Gastroesophageal sphincter (tissue), 4 donors: ENCODE measurements at places on chromosomes 3 and 15.
A peak's percentile ranks its signal among the peaks of the same experiment; 100 is the strongest.

DNA sequence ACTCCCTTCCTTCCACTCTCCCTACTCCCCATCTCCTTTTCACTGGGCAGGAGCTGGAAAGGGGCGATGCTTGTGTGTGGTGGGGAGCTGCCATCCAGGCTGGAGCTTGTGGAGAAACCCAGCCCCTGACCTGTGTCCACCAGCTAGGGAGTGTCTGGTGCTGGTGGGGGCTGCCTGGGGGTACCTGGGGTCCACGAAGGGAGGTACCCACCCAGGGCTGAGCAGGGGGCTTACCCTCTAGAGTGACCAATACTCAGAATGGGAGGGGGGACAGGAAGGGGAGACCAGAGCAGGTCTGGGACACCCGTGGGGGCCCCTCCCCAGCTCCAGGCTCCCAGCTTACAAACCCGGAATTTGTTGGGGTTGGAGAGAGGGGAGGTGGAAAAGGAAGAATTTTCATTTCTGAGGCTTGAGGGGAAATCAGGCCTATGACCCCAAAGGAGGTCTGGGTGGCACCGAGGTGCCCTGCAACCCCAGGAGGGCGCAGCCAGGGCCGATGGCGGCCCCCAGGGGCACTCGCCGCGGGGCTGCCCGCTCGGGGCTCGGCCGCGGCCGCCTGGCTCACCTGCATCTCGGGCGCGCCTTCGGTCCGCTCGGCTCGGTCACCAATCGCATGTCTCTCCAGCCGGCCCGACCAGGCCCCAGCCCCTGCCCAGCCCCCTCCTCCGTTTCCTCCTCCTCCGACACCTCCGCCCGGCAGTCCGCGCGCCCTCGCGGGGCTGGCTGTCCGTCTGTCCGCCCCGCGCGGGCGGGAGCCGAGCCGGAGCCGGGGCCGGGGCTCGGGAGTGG, 773 bp downstream of the LINGO1 start:
- no peak for ATAC-seq

DNA sequence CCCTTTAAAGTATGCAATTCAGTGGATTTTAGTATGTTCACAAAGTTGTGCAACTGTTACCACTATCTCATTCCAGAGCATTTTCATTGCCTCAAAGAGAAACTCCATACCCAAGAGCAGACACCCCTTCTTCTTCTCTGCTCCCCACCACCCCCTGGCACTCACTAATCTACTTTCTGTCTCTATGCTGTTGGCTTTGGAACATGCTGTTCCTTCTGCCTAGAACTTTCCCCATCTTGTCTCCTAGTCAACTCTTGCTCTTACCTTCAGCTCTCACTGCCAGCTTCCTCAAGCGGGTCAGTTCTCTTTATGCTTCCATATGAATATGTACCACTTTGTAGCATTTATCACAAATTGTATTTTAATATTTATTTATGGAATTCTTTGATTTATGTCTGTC, 50.1 kb downstream of the TYRO3 start:
- no peak for ATAC-seq

- no peak for ATAC-seq
Measured at GRCh38 chr3:171807806-171808205, 2.5 kb downstream of the PLD1 start.

DNA sequence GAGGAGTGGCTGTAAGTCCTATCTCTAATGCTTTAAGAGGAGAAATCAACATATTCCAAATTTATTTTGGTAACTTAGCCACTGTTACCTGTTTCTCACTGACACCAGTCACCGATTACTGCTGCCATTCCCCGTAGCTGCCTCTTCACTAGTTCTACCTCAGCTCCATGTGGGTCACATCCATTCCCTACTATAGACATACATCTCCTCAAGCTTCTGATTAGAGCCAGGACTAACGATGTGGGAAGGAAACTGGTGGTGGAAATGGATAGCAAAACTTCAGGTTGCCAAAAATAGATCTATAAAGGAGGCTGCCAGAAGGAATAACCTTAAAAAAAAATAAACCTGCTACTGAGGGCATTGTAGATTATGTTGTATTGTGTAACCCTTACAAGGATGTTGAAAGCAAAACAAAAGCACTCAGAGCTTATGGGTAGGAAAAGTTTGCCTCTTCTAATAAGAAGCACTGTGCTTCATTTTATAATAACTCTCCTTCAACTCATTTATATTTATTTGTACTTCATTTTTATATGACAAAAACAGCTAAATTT, 56.0 kb downstream of the KAT2B start:
- no peak for ATAC-seq

GRCh38 chr15:66291816-66292570, 1.4 kb upstream of the DIS3L start:
- no peak for ATAC-seq

DNA sequence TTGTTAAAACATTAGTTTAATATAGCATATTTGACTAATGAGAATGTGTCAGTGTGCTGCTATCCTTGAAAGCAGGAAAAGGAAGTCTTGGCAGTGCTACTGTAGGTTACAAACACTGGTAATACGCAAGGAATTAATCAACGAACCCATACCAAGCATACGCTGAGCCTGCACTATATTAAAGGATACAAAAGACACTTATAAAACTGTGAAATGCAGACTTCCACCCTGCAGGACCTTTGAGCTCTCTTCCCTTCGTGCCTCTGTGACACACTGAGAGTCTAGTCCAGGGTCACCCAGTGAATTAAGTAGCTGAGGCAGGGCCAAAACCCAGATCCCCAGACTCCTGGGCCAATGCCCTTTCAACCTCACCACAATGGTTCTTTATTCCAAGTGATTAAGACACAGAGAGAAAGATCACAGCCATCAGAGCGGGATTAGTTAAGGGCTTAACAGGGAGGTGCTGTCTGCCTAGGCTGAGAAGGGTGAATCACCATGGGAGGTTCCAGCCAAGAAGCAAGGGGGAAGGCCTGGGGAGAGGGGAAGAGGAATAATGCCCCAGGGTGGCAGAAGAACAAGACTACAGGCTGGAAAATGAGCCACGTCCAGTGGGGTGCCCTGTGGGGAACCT, 6.8 kb downstream of the ANXA2 start:
- ATAC-seq, result peak; percentile 73

DNA sequence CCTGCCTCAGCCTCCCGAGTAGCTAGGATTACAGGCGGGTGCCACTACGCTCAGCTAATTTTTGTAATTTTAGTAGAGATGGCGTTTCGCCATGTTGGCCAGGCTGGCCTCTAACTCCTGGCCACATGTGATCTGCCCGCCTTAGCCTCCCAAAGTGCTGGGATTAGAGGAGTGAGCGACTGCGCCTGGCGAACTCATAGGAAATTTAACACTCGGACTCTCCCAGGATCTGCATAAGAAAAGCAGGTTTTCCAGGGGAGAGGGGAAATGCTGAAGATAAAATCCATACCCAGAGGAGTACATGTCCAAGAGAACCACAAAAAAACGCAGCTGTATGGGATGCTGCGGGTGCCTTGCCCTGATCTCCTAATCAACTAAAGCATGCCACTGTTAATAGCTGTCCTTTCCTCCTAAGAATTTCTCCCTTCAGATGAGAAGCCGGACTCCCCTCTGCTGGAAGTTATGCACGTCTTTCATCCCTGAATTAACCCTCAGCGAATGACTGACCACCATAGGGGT, 25.3 kb upstream of the TGFBR2 start:
- no peak for ATAC-seq

GRCh38 chr3:177474652-177475355, 277.5 kb upstream of the TBL1XR1 start:
- no peak for ATAC-seq

DNA sequence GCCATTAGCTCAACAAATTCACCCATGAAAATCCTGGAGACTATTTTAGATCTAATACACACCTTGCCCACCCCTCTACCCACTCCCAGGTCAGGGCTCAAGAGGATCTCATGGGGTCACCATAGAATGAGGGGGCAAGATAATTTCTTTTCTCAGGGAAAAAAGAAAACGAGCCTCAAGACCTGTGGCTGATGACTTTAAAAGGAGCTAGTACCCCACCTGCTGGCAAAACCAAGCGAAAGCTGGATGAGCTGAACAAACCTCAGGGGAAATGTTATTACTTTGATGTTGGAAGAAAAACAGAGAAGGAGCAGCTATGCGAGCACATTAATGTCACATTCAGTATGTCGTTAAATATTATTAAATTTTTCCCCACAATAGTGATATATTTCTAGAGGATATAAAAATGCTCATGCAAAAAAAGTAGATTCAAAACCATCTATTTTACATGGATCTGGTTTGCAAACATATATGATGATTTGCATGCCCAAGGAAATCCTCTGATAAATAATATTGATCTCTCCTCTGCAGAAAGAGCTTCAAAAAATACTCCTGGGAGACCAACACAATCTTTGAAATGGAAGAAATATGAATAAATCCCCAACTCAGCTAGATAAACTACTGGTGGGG, 37.7 kb downstream of the PLD1 start:
- ATAC-seq, result no peak

- no peak for ATAC-seq
Measured at GRCh38 chr3:62403765-62404164, 30.4 kb upstream of the FEZF2 start.

DNA sequence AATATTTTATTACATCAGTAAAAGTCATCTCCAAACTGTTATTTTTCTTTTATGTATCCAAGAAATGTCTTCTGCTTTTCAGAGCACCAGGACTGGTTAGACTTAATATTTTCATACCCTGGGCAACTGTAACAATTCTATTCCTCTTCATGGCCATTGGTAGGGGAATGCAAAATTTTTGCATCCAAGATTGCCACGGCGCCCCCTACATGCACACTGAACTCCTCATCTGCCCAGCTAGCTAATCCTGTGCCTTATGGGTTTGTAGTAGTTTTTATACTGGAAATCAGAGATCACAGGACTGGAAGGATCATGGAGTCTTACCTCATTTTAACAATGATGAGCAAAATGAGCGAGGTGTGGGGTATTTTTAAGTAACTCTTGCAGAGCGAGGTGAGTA, 74.2 kb downstream of the CRTC3 start:
- no peak for ATAC-seq

- no peak for ATAC-seq
Measured at GRCh38 chr3:112498914-112499711, at the start of gene BTLA. Gene BTLA, minus strand, starts transcription at chr3:112499472. Its CDS starts 114 bp downstream, at chr3:112499358.

DNA sequence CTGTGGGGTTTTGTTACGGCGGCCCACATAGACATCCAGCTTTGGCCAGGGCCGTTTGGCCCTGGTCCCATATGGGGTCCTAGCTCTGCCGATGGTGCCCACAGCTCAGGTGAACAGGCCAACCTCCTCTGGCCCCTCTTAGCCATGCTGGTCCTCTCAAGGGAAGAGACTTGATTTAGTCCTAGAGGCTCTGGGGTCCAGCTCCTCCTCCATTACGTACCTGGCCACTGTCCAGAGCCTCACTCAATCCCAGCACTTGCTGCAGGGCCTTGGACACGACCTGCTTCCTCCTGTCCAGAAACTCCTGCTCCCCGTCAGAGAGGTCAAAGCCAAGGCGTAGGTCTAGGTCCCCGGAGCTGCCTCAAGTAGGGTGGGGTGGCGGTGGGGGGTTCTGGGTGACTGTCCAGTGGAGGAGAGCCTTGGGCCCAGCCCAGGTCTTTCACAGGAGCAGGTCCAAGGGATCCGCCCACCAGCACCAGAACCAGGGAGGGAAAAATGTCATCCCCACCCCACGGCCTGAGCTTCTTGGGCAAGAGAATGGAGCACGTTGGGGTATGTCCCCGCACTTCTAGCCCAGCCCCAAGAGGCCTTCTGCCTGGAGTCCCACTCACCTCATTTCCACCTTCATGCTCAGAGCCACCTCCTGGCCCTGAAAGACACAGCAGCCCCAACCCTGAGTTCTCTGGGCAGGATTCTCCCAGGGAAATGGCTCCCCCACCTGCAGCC, 6.8 kb downstream of the PLA2G4F start:
- ATAC-seq, result no peak

DNA sequence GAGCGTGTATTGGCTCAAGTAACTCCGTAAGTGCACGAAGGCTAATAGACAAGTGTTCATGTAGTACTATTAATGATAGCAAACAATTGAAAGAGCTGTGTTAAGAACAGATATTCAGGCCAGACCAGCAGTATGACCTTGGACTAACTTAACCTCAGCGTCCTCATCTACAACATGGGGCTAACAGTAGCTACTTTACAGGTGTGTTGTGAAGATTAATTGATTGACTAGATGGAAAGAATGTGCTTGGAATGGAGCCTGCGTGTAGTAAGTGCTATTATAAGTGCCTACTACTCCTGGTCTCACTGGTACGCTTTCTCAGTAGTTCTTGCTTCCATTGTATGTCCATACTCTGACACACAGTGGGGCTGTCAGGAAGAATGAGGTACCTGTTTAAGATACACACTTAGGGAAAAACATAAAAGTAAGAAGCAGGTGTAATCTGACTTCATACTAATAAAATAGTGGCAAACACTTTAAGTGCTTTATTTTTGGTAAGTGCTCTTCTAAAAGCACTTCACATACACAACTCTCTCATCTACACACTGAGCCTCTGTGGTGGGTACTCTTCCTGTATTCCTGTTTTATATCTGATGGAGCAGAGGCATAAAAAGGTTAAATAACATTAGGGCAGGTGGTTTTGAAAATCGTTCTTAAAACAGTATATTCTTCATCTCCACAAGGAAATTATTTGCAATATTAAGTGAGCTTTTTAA, 24.3 kb upstream of the FBXL22 start:
- ATAC-seq, result no peak

DNA sequence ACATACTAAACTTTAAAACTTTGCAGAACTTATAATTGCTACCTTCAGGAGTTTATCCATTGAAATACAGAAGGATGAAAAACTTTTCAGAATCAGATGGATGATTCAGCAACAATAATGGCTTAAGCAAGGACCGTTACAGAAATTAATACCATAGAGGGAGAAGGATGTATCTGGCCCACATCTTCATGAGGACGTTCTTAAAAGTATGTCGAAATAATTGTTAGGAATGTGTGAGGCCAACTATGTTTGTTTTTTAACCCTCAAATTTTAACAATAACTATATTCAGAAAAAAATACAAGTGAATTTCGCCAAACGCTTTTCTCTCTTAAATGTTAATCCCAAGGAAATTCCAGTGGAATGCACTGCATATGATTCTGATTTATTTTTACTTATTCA, 105.2 kb upstream of the EPHA3 start:
- ATAC-seq, result no peak

DNA sequence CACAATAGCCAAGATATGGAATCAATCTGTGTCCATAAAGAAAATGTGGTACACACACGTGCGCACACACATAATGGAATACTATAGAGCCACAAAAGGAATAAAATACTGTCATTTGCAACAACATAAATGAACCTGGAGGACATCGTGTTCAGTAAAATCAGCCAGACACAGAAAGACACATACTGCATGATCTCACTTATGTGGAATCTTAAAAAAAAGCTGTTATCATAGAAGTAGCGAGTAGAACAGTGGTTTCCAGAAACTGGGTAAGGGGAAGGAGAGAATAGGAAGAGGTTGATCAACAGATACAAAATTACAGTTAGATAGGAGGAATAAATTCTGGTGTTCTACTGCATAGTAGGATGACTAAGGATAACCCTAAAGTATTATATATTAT, 11.1 kb downstream of the ATOSA start:
- ATAC-seq, result no peak
